ENCODE measurements at places on chromosomes 2 and 18.

DNA sequence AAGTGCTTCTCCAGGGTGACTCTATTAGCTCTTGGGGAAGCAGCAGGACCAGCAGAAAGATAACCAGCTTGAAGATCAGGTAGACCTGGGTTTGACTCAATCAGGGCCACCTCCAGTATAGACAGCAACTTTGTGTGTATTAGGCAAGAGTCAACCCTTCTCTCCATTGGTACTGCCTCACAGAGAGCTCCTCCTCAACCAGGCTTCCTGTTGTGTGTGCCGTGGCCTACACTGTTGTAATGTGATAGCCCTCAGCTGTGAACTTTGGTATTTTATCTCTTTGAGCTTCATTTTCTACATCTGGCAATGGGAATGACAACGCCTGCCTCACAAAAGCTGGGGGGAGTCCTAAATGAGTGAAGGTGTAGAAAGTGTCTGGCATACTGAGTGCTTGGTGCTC lies 17.0 kb upstream of the MAP3K20 start:
- DNase-seq = no peak

DNA sequence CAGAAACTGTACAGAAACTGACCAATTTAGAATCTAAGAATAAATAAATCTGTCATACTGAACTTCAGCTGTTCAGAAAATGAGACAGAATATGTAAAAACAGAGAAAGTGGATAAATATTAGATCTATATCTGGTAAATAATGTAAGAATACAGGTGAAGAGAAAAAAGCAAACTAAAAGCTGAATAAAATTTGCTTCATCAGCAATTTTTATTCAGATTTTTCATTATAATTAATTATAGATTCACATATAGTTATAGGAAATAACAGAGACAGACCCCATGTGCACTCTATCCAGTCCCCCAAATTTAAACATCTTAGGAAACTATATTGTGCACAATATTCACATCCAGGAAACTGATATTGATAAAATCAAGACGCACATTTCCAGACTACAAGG lies 299.2 kb downstream of the EXOC6B start:
- DNase-seq = no peak

DNA sequence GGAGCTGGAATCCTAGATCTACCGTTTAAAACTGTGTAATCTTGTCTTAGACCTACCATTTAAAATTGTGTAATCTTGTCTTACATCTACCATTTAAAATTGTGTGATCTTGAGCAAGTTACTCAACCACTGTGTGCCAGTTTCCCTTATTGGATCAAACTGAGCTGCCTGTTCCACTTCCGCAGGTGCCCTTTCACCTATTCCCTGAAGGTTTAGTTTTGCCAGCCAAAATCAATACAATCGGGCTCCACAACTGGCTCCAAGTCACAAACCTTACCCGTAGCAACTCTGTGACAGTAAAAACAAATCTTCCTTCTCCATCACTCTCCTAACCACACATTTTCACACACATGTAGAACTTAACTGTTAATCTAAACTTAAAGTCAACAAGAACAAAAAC lies 20.1 kb downstream of the DOCK10 start:
- no peak for DNase-seq

GRCh38 chr2:224449212-224450147 lies 47.6 kb upstream of the FAM124B start:
- DNase-seq = no peak

DNA sequence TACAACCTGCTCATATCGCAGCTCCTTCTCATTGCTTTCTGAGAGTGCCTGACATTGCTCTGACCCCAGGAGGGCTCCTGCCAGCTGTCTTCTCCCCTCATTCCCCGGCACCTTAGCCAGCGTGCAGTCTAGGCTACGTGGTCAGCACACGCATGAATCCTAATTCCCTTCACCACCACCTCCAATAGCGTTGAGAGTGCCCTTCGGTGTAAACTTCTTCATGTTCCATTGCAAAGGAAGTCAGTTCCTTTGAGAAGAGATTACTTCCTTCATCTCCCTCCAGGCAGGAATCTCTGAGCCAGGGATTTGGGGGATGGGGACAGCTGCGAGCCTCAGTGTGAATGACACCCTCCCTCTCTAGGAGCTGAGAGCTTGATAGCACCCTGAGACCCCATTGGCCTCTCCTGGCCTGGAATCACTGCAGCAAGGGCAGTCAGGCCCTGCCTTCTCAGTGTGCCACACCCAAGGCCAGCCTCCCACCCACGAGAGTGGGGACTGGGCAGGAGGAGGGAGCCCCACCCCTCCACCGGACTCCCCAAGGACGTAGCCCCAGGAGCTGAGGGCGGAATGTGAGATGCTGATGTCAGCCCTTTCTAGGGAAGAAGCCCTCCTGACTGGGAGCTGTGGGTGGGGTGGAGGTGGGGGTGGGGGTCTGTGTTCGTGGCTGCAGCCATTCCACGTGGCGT lies 53.4 kb downstream of the SLC66A2 start:
- DNase-seq = no peak

DNA sequence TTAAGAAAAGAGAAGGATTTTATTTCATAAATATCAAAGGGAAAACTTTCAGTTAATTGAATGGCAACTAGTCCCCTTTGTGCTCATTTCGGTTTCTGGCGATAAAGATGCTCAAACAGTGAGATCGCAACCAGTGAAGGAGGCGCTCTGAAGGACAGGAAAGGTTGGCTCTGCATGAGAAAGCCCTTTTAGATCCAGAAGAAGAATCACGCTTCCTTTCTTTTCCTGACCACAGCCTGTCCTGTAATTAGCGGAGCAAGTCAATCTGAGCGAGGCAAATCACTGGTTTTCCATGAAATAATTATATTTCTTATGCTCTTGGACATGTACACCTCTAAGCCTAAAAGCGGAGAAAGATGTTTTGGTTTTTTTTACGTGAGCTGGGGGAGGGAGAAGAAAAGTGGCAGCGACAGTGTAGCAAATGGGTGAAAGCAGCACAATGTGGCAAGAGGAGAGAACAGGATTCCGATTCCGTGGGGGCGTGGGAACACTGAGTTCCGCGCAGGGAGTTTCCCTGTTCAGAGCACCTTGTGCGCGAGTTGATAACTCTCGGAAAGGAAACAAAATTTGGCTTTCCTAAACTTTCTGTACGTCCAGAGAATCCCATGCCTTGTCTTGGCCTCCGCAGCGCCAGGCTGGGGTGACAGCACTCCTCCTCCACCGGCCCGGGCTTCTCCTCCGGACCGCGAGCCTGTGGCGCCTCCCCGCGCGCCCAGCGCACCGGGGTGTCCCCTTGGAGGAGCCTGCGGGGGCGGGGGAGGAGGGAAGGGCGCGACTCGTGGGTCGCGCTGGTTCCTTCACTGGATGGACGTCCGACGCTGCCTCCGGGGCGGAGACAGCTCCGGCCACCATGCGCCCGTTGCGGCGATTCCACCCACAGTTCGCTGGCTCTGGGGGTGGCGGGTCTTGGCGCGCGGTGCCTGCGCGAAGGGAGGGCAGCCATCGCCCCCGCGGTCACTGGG lies 620 bp upstream of the SLC9A2 start:
- no peak for DNase-seq

- no peak for DNase-seq
Measured at GRCh38 chr2:29182920-29183319, 67.7 kb downstream of the CLIP4 start.

- DNase-seq = no peak
Measured at GRCh38 chr18:64017870-64018269, 48.0 kb downstream of the SERPINB8 start.

DNA sequence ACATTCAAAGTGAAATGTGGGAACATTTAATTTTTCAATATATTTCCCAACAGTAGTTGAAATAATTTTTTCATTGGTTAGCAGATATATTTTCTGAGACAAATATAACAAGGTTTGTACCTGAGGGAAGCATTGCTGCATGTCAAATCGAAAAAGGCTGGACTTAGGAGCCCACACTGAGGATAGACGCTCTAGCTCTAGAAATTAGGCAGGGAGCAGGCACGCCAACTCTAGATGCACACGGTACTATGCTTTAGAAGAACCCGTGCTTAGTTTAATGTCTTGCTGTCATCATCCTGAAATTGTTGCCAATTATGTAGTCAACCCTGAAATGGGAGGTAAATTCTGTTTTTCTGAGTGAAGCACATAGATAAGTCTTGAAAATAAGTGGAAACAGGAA lies 731.1 kb upstream of the ZNF804A start:
- DNase-seq = no peak

GRCh38 chr2:38215522-38215921 lies 139.6 kb upstream of the CYP1B1 start:
- DNase-seq = no peak

DNA sequence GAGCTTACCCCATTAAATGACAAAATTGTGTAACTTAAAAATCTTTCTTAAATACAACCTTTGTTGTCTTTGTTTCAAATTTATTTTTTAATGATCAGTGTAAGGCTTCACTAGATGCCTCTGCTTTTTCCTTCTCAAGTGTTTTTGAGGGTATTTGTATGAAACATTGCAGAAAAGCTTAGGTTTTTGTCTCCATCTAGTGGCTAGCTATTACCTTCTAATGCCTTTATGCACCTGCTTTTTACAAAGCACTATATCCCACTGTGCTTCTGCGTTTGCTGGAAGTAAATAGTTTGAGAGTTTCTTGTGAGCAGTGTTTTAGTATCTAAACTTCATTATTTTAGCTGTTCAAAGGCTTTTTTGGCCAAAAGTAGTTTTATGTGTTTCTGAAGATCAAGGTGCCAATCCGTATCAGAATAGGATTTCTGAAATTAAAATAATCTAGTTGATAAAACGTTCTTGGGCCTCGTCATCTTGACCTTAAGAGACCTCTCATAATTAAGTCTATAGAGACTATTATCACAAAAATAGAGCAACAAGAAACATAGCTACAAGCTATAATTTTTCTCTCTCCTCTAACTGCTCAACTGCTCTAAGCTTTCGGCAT lies 47.0 kb downstream of the IWS1 start:
- DNase-seq = no peak

DNA sequence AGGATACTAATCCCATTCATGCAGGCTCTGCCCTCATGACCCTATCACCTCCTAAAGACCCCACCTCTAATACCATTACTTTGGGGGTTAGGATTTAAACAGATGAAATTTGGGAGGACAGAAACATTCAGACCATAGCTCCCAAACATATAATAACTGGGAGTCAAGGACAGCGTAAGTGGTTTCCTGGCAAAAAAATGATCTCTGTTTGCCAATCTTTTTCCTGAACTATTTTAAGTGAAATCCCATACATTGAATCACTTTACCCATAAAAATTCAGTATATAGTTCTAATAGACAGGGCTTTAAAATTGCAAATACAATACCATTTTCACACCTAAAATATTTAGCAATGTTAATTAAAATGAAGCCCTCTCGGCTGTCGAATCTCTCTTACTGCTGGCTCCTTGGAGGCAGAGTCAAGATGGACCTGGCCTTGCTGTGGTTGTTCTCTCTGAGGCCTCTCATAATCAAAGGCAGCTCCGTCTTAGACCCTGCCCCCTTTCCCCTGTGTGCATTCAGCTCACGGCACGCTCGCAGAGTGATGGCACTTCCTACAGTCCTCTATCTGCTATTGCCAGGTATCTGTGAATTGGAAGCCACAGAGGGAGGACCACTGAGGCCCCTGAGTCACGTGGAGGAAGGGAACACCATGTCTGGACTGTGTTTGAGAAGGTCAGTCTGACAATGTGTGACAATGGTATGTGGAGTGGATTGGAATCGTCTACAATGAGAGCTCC lies 132.3 kb downstream of the UXS1 start:
- DNase-seq = no peak

GRCh38 chr2:9423922-9424272 lies 443 bp downstream of the CPSF3 start:
- DNase-seq = no peak

DNA sequence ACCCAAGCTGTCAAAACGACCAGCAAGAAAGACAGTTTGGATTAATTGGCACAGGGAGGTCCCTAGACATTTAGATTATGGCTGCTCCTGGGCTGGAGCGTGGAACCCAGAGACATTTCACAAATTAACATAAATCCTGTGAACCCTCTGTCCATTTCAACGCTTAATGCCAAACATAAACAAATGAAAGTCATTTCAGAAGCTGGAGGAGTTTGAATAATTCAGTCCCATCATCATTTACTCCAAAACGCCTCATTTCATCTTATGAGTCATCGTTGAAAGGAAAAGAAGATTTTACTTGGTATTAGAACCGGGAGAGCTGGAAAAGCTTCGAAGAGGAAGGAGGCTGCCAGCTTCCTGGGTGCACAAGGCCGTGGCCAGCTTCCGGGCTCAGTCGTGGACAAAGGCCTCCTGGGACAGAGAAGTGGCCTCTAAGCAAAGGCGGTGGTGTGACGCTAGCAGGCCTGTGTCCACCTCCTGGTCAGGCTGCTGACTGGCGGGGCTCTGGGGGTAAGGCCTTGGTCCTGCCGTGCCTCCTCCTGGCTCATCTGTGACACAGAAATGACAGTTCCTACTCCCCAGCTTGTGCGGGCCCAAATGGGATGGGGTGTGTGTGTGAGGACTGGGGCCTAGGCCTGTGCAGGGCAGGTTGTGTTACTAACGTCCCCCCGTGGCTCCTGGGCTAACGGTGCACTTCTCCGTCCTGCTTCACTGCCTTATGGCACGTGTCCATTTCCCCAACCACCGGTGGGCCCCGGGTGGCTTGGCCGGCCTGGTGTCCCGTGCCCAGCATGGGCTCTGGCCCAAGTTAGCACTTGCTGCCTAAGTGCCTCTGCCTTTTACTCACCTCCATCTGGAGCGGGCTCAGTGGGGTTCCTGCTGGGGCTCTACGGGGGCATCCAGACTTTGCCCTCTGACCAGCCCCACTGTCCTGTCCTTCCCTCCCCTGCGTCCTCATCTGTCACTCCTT lies 71.6 kb downstream of the RRM2 start:
- DNase-seq = no peak

DNA sequence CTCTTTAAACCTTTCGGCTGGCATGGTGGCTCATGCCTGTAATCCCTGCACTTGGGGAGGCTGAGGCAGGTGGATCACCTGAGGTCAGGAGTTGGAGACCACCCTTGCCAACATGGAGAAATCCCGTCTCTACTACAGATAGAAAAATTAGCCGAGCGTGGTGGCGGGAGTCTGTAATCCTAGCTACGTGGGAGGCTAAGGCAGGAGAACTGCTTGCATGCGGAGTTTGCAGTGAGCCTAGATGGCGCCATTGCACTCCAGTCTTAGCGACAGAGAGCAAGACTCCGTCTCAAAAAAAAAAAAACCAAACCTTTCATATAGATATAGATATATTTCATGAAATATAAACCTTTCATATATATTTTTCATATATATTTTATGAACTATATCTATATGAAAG lies 864.7 kb downstream of the TRIB2 start:
- DNase-seq = no peak
